ENCODE measurements at places on chromosomes 4 and X.

DNA sequence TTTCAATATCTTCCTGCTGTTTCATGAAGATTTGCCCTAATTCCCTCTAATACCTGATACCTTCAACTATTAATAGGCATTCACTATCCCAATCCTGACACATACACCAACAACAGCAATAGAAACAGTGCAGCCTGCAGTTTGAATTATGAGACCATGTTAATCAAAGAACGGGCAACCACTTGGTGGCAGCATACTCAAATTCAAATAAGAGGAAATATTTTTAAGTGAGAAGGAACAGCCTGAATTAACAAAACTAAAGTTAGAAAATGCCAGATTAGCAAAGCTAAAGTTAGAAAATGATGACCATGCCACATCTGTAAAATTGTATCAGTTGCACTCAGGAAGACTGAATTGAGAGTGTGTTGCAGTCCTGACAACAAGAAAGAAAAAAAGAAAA is 204.9 kb downstream of the SMARCA1 start:
- DNase-seq, result no peak

DNA sequence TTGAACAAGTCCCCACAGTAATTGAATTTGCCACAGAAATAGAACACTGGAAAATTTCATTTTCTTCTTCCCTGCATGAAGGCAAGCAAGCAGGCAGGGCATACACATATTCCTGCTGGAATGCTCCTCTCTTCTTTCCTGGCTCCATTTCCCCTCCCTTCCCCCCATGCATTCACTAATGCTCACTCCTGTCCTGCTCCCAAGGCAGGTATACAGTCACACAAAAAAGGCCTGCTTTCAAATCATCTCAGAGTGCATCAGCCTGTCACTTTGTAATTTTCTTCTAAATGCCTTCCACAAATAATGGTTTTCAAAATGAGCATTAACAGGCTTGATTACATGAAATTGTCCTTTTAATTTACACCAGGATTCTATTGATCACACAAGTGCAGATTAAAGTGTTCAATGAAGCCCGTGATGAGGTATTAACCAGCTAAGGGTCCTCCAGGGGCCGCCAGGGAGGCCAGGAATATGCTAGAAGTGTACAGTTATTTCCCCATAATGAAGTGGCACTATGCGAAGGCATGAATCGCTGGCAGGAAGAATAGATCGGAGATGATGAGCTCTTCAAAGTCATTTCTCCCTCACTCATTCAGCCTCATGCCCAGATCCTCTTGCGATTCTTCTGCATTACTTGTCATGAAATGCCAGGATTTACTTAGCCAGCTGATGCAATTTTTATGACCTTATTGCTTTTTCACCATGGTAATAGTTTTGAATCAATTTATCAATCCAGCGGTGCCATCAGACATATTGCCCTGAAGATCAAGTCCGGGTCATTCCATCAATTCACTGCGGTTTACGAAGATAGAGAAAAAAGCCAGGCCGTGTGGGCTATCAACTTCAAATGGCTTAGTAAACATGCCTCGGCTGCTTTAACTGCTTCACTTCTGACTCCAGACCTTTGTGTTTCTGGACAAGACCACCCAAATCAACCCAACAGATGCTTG is 243.5 kb downstream of the GPAT3 start:
- DNase-seq, result no peak

DNA sequence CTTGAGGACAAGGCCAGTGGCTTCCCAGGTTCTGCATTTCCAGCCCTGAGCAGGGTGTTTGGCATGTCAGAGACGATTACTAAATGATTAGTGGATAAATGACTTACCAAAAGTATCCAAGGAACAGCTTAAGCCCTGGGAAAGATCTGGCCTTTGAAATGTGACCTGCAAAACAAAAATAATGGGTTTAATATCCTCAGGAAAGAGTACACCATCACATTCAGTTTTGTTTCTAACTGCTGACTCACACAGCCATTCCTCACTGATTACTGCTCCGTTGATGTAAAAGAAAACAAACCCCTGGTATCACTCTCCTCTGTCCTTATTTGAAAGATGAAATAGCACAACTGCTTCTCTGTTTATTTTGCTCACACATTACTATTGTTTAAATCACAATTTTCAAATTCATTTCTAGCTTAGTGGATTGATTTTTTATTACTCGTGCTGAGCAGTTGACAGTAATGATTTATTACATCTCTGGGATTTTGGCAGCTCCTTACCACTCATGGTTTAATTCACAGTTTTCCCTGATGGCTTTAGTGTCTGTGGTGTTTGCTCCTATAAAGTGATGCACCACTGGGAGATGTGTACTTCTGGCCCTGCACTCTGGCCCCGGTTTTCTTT is 117.0 kb downstream of the CBLL2 start:
- DNase-seq, result no peak

DNA sequence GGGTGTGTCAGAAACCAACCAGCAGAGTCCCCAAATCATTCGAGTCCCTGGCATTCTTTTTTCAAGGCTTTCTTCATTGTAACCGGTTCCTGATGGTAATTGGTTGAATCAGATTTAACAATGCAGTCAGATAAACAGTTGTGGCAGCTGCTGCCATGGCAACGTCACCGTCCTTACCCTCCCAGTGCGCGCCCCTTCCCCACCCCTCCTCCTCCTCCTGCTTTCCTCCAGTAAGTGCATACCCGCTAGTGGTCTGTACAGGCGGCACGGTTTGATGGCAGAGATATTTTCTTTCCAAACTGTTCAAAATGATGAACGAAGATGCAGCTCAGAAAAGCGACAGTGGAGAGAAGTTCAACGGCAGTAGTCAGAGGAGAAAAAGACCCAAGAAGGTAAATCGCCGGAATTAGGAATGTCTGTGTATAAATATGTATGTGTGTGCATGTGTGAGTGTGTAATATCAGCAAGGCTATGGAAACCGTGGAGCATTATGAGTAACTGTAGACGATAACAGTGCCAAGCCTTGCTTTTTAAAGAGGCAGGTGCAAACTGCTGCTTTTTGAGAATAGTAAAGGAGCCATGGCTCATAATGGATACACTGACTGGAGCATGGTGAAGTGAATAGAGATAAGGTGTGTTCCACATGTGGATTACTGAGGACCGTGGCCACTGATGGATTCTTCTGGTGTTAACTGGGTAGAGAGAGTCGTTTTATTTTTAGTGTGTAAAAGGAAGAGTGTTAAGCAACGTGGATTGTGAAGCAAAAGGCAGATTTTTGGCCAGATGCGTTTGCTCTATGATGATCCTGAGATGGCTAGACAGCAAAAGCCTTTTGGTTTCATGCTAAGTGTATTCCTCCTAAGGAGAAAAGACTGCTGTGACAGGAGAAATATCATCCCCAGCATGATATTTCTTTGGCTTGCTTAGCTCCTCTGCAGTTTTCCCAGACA is at the start of gene ANK2:
Gene ANK2 (plus strand): TSS at position 233 of the 950 bp plus-strand sequence. CDS start 76 bp downstream, at position 309.
- no peak for DNase-seq

DNA sequence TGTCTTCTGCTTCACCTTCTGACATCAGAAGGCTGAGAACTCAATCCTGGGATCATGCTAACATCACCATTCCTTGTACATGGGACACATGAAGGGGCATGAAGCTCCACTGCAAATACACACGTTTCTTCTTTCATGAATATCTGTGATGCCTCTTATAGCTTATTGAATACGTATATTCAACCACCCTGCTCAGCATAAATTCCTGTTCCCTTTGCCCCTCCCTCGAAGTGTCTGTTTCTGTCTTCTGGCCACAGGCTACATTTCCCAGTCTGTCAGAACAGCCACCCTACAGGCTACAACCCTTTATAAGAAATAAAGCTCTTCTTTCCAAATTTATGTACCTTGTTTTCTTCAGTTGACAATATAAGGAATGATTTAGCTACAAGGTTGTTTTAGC is 201.3 kb upstream of the STS start:
- no peak for DNase-seq

DNA sequence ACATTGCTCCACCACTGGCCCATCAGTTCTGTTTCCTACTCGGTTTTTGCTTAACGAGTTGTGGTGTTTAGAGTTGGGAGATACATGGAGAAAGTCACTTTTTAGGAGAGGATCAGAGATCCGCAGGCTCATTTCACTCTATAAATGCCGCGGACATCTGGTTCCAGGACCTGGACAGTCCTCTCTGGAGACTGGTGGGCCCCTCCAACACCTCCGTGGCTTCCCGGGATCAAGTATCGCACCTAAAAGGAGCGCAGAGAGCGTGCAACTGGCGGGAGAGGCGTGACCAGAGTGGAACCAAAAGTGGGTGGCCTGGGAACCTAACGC is 9.9 kb upstream of the CLTRN start:
- no peak for DNase-seq

DNA sequence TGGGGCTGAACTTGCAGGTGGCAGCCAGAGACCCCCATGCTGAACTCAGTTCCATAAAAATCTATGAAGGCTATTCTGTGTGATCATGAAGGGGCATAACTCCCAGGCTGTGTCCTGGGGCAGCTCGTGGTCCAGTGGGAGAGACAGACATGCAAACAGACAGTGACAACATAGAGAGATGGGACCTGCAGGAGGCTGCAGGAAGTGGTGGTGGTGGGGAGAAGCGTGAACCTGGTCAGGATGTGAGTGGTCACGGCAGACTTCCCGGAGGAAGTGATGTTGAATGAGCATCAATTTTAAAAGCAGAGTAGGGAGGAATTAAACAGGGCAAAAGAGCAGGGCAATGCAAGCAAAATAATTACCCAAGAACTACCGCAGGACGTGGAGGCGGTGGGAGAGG is 23.2 kb upstream of the SORCS2 start:
- no peak for DNase-seq

DNA sequence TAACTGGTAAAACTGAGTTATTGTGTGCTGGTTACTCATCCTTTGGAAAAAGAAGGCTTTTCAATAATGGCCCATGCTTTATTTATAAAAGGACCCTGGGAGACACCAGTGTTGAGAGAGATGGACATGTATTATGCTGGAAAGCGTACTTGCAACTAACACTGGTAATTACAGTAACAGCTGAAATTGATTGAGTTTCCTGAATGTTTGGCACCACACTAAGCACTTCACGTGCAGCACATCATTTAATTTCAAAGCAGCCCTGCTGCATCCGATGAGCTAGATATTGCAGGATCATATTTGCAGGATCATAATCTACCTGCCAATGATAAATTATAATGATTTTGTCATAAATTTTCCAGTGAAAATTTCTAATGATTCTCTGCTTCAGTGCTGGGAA is 81.5 kb downstream of the QRFPR start:
- DNase-seq, result no peak

- no peak for DNase-seq
Observed at GRCh38 chrX:37894725-37895124, 47.4 kb upstream of the DYNLT3 start.

DNA sequence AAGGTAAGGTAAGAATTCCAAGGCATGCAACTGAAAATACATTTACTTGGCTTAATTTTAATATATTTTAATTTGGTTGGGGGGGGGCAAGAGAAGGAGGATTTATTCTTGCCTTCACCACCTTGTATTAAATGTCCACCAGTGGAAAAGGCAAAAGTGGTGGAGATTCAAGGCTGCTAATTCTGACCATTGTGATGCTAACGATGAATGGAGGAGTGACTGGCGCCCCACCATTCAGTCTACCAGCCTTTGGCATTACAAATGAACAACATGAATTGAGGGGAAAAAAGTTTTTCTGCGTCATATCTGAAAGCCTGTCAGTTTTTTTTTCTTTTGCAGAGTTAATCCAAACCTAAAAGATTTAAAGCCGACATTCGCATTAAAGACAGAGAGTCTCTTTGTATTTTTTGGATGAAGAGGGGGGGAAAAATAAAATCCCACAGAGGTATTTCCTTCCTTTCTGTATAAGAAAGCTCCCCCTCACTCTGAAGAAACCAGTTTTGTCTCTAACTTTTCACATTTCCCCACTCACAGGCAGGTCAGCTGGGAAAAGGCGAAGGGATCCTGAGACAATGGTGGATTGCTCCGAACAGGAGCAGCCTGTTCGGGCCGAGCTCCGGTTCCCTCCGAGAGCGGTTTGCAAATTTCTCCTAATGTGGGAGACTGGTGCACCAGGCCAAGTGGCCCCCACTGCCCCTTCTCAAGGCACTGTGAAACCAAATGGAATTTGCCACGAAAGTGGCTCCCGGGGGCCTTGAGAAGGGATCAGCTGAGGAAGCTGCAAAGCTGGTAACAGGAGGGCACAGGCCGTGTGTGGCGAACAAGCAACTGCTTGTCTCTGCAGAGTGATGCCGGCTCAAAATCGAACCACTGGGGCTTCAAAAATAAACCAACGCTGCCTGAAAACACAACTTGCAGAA is 28.1 kb downstream of the SHISA3 start:
- DNase-seq, result no peak

DNA sequence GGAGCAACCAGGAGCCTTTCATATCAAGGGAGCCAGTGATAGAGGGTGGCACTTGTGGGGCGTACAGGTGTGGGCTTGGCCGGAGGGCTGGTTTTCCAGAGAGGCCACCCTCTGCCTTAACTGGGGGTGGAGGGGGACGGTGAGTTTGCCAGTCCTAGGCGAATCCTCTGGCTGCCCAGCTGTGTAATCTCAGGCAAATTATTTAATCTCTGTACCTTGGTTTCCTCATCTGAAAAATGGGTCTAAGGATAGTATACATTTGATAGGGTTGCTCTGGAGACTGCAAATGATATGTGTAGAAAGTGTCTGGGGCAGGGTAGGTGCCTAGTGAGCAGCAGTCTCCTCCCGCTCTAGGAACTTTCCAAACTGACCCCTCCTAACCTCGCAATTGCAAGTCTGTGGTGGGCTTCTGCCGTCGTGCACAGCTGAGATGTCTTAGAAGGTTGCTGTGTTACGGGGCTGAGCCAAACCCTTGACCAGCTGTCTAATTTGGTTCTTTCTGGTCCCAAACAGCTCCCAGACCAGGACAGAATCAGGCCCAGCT is 3.8 kb upstream of the CXCR3 start:
- no peak for DNase-seq

DNA sequence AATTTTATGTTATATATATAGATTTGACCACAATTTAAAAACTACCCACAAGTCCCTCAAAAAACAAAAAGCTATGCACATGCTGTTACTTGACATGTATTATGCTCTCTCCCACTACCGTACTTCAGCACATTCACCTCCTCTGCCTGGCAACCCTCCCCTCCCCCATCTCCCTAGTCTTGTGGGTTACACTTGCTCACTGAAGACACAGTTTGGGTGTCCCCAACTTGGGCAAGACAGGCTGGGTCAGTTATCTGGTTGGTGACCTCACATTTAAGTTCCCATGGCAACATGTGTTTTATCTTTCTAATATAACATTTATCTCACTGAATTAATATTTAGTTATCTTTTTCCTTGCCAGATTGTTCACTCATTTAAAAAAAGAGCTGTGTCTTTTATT is 32.7 kb downstream of the SEC24D start:
- DNase-seq, result no peak

DNA sequence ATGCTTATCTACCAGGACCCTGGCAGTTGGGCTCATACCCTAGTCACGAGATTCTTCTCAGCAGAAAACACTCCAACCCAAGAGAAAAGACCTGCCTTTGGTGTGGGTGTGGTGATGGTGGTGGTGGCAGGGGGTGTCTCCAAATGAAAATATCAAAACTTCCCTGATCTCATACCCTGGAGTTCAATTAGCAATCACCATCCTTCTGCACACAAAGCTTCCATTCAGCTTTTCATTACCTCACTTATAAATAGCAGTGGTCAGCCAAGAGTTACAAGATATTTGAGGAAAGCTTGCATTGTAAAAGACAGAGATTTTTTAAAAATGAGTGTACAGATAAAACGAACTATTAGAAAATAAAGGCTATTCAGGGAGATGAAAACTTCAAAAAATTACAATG is 580.8 kb upstream of the MAGEB2 start:
- no peak for DNase-seq

Data from stimulated activated CD8-positive, alpha-beta memory T cell treated with anti-CD3 and anti-CD28 coated beads, Interleukin-4, amount 100 ng/mL, for 24 hours (primary cell).